T-helper 17 cell (primary cell): ENCODE measurements at places on chromosomes 2 and 18.
A peak's percentile ranks its signal among the peaks of the same experiment; 100 is the strongest.

GRCh38 chr18:50586710-50587109, 26.8 kb downstream of the MAPK4 start:
- H3K36me3 ChIP-seq = no peaks in the 10 kb centered on the region
- peaks cover 1% of the 10 kb centered on the region for H3K27me3 ChIP-seq
- no peak for DNase-seq
- H3K4me1 ChIP-seq = no peaks in the 10 kb centered on the region
- H3K27ac ChIP-seq = no peak overlapping the region

GRCh38 chr18:63189817-63190216, 129.8 kb downstream of the BCL2 start:
- H3K27me3 ChIP-seq = no peaks in the 10 kb centered on the region
- DNase-seq = no peak
- no peak overlapping the region for H3K4me3 ChIP-seq
- peaks cover 59% of the 10 kb centered on the region for H3K4me1 ChIP-seq
- H3K36me3 ChIP-seq = peaks cover 2% of the 10 kb centered on the region
- peak overlapping the region; percentile 72 for H3K27ac ChIP-seq

GRCh38 chr18:56268952-56269351, 369.4 kb downstream of the TXNL1 start:
- peaks cover 5% of the 10 kb centered on the region for H3K27me3 ChIP-seq
- no peaks in the 10 kb centered on the region for H3K36me3 ChIP-seq
- no peaks in the 10 kb centered on the region for H3K4me1 ChIP-seq

- H3K27me3 ChIP-seq = no peaks in the 10 kb centered on the region
- no peaks in the 10 kb centered on the region for H3K4me1 ChIP-seq
- no peaks in the 10 kb centered on the region for H3K36me3 ChIP-seq
These were observed 438.5 kb upstream of the TCF4 start for GRCh38 chr18:56026509-56026908.

- no peak overlapping the region for H3K27ac ChIP-seq
- peaks cover 22% of the 10 kb centered on the region for H3K27me3 ChIP-seq
- no peak for DNase-seq
- H3K4me3 ChIP-seq = no peak overlapping the region
- H3K36me3 ChIP-seq = no peaks in the 10 kb centered on the region
These were observed 39.8 kb downstream of the GREB1 start for GRCh38 chr2:11573418-11574175.

GRCh38 chr18:48622911-48623431, 84.1 kb downstream of the CTIF start:
- no peak overlapping the region for H3K27ac ChIP-seq
- no peak for DNase-seq
- H3K4me3 ChIP-seq = no peak overlapping the region
- peaks cover 18% of the 10 kb centered on the region for H3K4me1 ChIP-seq
- H3K27me3 ChIP-seq = peaks cover 2% of the 10 kb centered on the region

- DNase-seq = no peak
- no peaks in the 10 kb centered on the region for H3K4me1 ChIP-seq
- H3K4me3 ChIP-seq = no peak overlapping the region
- no peaks in the 10 kb centered on the region for H3K36me3 ChIP-seq
These were observed 175.9 kb upstream of the KLHL29 start for GRCh38 chr2:23209059-23209458.

DNA sequence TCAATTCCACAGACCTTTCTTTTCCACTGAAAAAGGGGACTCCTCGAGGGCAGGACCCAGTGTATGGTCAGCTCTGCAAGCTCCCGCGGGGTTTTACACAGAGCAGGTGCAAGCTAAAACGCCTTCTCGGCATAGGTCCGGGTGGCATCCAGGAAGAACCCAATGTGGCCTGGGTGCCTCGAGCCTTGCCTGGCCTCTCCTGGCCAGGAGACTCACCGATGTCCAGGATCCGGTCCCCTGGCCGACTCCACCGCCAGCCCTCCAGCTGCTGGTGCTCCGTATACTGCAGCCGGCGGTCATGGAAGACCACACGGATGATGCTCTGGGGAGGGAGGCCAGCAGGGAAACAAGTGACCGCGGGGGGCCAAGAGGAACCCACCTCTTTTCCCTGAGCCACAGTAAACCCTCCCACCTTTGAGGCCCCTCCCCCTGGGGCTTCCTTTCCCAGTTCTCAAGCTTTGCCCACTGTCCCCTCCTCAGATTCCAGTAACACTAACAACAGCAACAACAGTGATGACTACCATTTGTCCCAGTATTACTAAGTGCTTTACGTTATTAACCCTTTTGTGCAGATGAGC, 36.1 kb downstream of the TFCP2L1 start:
- no peaks in the 10 kb centered on the region for H3K36me3 ChIP-seq
- H3K4me1 ChIP-seq = no peaks in the 10 kb centered on the region
- DNase-seq = no peak
- no peak overlapping the region for H3K4me3 ChIP-seq
- peaks cover 24% of the 10 kb centered on the region for H3K27me3 ChIP-seq

DNA sequence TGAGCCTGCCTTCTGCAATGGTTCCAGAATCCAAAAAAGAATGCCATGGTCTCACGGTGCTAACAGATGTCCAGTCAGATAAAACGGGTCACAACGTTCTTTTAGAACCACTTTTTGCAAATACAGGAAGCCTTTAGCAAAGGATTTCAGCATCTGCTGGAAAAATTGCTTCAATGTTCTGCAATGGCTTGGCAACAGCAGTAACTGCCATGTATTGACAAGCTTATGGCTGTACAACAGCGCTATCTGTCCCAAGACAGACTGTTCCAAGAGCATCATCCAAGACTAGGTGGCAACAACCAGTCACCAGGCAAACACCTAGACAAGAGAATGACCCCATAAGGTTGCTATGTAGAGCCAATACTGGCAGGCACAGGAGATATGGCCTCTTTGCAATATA, 37.6 kb upstream of the RIOK3 start:
- no peak overlapping the region for H3K27ac ChIP-seq
- no peak for DNase-seq
- H3K4me3 ChIP-seq = no peak overlapping the region
- no peaks in the 10 kb centered on the region for H3K27me3 ChIP-seq
- H3K36me3 ChIP-seq = no peaks in the 10 kb centered on the region

DNA sequence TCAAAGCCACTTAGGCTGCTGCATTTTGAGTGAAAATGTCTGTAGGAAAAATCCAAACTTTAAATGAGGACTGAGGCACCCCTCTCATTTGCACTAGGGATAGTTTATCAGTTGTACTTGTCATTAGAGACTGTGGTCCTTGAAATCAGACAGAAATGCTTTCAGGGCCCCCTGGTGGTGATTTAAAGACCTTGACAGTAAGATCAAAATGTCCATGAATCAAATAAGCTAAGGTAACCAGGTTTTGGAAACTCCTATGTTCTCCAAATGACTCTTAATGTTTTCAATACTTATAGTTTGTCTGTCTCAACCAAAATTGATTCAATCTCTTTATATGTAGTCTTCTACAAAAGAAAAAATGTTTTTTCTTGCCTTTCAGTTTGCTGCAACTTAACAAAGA, 28.8 kb upstream of the DDX18 start:
- DNase-seq = no peak
- no peaks in the 10 kb centered on the region for H3K4me1 ChIP-seq
- no peak overlapping the region for H3K27ac ChIP-seq
- H3K4me3 ChIP-seq = no peak overlapping the region
- no peaks in the 10 kb centered on the region for H3K36me3 ChIP-seq

DNA sequence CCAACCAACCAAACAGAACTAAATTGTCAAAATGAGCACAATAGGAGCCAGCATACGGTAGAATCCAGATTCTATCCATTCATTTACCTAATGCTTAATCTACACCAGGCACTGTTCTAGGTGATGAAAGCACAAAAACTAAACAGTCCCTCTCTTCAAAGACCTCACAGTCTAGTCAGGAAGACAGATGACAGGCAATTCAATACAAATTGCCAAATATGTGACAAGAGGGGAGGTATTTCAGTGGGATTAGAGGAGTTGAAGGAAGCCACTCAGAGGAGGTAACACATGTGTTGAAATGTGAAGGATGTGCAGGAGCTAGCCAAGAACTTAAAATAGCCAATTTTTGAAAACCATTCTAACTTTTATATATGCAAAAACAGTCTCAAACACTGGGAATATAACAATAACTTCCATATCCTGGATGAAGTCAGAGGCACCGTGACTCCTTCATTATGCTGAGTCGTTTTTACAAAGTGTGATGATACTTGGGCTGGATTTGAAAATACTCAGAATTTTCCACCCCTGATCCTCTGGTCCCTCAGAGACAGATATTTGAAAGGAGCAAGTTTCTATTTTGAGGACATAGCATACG, 204.9 kb downstream of the PID1 start:
- no peaks in the 10 kb centered on the region for H3K27me3 ChIP-seq
- no peaks in the 10 kb centered on the region for H3K4me1 ChIP-seq

GRCh38 chr2:56522605-56523089, 338.9 kb downstream of the CCDC85A start:
- no peaks in the 10 kb centered on the region for H3K36me3 ChIP-seq
- no peaks in the 10 kb centered on the region for H3K27me3 ChIP-seq
- H3K27ac ChIP-seq = no peak overlapping the region
- no peak for DNase-seq

DNA sequence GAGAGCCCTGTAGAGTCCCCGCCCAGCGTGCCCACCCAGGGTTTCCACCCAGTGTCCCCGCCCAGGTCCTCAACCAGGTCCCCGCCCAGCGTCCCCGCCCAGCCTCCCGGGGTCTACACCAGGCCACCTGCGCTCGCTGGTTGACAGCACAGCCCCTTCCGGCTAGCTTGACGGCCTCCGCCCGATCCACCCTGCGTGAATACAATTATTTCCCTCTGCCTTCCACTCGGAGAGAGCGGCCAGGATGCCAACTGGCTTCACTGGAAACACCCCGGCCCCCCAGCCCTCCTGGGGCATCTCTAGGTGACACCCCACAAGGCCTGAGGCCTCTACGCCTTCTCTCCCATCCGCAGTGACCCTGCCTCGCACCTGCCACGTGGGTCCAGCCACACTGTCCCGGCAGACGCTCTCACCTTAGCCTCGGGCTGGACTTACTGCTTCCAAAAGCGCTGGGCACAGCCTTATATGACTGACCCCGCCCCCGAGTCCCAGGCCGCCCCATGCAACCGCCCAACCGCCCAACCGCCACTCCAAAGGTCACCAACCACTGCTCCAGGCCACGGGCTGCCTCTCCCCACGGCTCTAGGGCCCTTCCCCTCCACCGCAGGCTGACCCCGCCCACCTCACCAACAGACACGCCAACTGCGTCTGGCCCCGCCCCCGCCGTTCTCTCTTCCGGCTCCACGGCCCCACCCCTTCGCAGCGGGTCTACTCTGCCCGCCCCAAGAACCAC, 188.1 kb downstream of the LAMA1 start:
- H3K27me3 ChIP-seq = no peaks in the 10 kb centered on the region
- H3K27ac ChIP-seq = no peak overlapping the region
- DNase-seq = no peak
- no peak overlapping the region for H3K4me3 ChIP-seq
- no peaks in the 10 kb centered on the region for H3K36me3 ChIP-seq

DNA sequence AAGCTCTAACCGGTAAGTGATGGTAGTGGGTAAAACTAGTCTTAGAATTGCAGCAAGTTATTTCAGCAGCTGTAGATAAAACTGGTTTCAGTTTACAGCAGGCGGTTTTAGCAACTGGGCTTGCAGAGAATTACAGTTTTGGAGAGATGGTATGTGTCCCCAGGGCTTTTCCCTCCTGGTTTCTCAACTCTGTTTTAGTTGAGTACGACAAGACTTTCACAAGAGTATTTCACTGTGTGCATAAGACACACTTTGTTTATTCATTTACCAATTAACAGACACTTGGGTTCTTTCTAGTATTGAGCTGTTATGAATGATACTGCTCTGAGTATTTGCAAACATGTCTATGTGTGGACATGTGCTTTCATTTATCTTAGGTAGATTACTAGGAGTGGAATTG, 65.6 kb upstream of the RFX8 start:
- no peaks in the 10 kb centered on the region for H3K4me1 ChIP-seq
- H3K27me3 ChIP-seq = no peaks in the 10 kb centered on the region
- H3K36me3 ChIP-seq = no peaks in the 10 kb centered on the region
- H3K4me3 ChIP-seq = no peak overlapping the region
- H3K27ac ChIP-seq = no peak overlapping the region
- DNase-seq = no peak

DNA sequence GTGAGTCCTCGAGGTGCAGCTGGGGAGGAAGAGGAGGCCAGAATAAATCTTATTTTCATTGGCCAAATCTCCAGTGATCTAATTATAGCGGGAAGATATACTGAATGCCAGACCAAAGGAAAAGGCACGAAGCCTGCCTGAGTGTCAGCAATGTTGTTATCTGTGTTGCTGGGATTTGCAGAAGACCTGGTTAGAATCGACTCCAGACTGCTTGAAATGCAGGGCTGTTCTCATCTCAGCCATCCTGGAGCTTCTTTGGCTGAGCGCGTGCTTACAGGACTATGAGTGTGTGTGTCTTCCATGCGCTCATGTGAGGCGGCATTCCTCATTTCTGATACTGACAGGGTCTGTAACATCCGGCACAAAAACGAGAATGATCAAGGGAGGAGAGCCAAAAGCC, 81.2 kb downstream of the TSN start:
- H3K27ac ChIP-seq = no peak overlapping the region
- H3K27me3 ChIP-seq = peaks cover 52% of the 10 kb centered on the region
- H3K36me3 ChIP-seq = peaks cover 2% of the 10 kb centered on the region
- peaks cover 4% of the 10 kb centered on the region for H3K4me1 ChIP-seq

DNA sequence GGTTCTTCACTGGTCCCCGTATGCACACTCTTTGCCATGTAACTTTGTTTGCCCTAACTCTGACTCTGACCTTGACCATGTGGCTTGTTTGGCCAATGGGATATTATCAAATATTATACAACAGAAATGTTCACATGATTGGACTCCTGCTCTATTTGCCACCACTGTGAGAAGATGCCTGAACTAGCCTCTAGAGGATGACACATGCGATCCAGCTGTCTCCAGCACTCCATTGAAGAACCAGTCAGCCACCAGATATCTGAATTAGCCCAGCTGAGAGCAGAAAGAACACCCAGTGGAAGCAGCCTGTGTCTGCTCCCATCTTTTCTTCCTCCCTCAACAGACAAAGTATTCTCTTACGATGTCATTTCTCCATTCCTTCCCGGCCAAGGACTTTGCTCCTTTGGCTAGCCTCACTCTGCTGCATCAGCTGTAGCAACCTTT, 412.1 kb downstream of the IRS1 start:
- H3K27me3 ChIP-seq = no peaks in the 10 kb centered on the region
- H3K27ac ChIP-seq = no peak overlapping the region
- H3K4me1 ChIP-seq = no peaks in the 10 kb centered on the region
- no peak overlapping the region for H3K4me3 ChIP-seq
- H3K36me3 ChIP-seq = peaks cover 3% of the 10 kb centered on the region
- DNase-seq = no peak

DNA sequence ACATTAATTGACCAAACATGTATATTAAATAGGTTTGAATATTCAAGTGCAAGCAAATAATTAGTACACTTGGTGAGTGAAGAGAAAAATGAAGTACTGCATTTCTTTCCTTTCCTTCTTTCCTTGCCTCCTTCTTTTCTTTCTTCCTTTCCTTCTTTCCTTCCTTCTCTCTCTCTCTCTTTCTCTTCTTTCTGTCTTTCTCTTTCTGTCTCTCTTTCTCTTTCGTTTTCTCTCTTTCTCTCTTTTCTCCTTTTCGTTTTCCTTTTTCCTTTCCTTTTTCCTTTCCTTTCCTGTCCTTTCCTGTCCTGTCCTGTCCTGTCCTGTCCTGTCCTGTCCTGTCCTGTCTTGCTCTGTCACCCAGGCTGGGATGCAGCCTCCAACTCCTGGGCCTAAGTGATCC, 119.6 kb downstream of the SH3RF3 start:
- H3K4me1 ChIP-seq = peaks cover 2% of the 10 kb centered on the region
- H3K4me3 ChIP-seq = no peak overlapping the region
- no peak overlapping the region for H3K27ac ChIP-seq
- H3K27me3 ChIP-seq = peaks cover 25% of the 10 kb centered on the region

GRCh38 chr2:209917154-209917771, 85.2 kb upstream of the RPE start:
- no peak for DNase-seq
- no peaks in the 10 kb centered on the region for H3K36me3 ChIP-seq
- H3K27me3 ChIP-seq = peaks cover 55% of the 10 kb centered on the region
- no peak overlapping the region for H3K27ac ChIP-seq
- no peak overlapping the region for H3K4me3 ChIP-seq
- no peaks in the 10 kb centered on the region for H3K4me1 ChIP-seq
